EL (cell line): ENCODE measurements at places on chromosomes 2 and 18.
A peak's percentile ranks its signal among the peaks of the same experiment; 100 is the strongest.

- no peak for DNase-seq
These were observed 30.8 kb upstream of the TMEM87B start for GRCh38 chr2:112024231-112024630.

DNA sequence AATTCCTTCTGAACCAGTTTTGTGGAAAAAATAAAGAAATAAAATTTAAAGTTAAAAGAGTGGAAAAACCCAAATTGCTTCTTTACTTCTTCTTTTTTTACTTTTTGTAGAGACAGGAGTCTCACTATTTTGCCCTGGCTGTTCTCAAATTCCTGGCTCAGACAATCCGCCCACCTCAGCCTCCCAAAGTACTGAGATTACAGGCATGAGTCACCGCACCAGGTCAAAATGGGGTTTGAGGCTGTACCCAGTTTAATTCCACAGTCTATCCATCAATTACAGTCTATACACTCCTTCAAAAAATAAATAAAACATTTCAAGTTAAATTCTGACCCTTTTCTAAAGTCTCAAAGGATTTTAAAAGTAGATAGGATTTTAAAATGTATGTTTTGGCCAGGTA is 120.3 kb downstream of the FAM161A start:
- peak; percentile 12 for DNase-seq

GRCh38 chr2:177551989-177552421 is 159.4 kb downstream of the AGPS start:
- DNase-seq, result peak; percentile 22

DNA sequence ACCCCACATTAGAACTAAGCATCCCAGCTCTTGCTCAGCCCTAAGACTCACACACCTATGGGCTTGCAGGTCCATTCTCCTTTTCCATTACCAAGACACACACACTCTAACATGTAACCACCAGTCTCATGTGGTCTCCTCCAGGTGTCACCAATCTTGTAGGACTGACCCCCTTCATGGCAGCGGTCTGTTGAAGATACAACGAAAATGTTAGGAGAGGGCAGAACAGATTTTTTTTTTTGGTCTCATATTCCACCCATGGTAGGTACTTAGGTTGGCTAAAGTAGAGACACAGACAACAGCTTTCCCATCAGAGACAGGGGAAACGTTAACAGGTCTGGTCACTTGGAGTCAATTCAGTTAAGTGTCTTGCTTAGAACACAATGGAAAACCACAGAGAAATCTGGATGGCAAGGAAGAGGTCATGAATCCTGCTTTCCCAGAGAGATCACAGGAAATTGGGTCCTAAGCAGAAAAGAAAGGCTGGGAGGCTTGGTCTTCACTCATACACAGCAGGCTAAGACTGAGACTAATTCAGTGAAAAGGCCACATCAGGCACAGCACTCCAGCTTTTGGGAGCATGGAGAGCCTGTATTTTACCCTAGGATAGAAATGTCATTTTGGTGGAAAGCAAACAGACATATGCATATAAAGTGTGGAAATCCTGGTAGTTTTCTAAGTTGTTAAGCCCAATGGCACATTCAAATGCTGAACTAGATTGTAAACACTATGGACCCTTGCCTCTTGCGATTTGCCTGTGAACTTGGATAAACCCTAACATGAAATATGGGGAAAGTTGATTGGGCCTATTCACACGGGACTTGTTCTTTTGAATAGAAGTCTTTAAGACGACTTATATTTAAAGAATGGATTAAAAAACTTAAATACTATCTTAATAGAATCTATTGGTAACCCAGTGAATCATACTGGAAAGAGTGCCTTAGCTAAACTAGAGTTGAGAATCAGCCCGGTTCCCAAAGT is 3.8 kb downstream of the FN1 start:
- DNase-seq, result peak; percentile 34

DNA sequence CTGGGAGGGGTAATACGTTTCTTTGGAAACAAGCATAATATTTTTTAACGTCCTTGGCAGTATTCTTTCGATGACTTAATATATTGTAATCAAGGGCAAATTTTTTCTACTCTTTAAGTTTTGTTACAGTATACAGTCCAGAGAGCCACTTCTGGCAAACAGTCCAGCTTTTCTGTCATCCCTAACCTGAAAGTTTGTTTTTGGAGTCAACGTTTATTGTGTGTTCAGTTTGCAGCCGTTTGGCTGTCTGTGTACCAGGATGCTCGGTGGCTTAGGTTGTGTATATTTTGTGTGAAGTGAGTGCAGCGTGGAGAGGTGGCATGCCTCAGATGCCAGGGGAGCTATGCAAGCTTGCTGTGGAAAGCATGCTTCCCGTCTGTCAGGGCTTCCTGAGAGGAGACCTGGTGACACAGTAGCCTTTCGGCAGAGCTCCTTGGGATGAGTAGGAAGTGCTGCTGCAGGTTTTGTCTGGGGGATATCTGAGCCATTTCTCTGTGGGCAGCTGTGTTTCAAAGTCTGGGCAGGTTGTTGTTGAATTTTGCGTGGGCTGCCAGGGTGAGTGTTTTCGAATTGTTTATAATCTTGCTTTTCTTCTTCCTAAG is 14.7 kb downstream of the MAP3K20 start:
- DNase-seq, result peak; percentile 77

DNA sequence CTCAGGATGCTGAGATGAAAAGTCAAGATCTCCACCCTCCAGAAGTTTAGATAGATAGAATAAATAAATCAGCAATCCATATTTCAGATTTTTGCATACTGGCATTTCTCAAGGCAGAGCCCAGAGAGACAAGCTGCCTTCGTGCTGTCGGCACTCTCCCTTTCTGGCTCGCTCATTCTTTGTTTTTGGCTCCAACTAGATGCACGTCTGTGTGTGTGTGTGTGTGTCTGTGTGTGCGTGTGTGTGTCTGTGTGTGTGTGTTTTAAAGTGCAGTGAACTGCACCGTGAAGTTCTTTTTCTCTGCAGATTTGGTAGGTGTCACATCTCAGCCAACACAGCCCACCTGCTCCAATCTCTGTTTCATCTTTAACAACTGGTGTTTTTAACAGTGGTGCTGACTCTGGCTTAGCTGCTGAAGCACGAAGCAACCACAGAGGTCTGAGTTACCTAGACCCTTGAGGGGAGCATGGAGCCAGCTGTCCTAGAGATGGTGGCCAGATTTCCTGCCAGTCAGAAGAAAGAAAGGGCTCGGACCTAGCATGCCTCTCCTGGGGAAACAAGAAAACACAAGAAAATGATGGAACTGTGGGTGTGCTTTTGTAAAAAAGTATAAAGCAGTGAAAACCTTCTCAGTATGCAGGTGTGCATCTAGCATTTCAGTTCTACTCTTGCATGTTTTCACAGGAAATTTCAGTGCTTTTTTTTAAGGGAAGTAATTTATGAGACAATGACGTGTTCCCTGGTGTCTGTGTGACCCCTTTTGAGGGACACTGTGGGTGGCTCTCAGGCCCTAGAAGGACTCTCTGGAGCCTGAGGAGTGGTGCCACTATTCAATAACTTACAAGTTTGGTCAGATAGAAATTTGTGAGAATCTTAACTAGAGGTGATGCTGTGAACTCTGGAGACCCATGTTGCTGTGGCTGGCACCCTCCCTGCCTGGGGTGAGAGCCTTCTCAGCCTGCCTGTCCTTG is 364.3 kb downstream of the RNF144A start:
- DNase-seq, result no peak

- DNase-seq, result peak; percentile 90
These were observed 24.9 kb upstream of the YWHAQ start for GRCh38 chr2:9655441-9656269.

DNA sequence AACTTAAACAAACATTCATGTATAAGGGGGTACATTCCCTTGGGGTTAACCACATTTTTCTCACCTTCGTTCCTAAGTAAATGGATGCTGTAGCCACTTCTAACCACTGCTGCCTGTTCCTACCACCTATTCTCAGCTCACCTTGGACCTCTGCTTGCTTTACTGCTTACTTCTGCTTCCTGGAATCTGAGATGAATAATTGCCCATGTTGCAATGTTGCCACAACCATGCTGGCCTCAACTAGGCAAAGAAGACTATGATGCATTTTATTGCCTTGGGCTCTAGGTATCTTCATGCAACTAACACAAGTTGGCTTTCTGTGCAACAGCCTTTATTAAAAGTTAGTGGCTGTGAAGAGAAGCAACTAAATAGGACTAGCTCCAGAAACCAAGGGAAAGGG is 106.3 kb upstream of the TCF4 start:
- DNase-seq, result no peak

- DNase-seq, result peak; percentile 14
These were observed 35.9 kb downstream of the PTGR3 start for GRCh38 chr18:75173125-75173432.

- peak; percentile 69 for DNase-seq
These were observed 97.3 kb downstream of the FMNL2 start for GRCh38 chr2:152432206-152432653.

GRCh38 chr2:201261471-201261870 is 1.1 kb downstream of the CASP8 start:
- DNase-seq, result no peak

- peak; percentile 19 for DNase-seq
These were observed 682 bp upstream of the LNPK start for GRCh38 chr2:176002688-176003210.

DNA sequence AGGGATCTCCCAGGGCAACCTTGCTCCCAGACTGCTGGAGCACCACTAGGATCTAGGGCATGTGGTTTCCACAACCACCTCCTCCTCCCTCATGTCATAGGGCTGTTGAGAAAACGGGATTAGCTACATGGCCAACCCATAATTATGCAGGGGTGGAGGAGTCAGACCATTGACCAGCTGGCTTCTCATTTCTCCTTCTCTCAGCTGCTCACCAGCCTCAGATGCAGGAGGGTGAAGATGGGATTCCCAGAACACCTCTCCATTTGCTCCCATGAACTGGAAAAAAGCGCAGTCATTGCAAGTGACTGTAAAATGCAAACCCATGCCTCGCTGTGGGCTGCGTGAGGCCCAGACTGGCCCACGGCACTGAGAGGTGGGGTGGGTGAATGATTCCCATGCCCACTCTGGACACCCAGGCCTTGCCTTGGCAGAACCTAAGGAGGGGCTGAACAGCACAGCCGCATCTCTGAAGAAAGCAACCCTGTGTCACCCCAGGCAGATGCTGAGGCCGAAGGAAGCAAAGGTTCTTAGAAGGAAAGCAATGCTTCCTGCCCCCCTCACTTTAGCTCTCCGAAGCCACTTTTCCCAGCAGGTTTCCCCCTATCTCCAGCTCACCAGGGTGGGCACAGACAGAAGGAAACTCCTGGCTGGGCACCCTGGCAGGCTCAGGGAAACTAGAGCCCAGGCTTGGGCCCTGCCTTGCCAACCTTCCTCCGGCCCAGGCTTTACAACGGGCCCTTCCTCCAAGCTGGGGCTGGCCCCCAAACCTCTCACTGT is 69.6 kb upstream of the RTN4 start:
- no peak for DNase-seq

DNA sequence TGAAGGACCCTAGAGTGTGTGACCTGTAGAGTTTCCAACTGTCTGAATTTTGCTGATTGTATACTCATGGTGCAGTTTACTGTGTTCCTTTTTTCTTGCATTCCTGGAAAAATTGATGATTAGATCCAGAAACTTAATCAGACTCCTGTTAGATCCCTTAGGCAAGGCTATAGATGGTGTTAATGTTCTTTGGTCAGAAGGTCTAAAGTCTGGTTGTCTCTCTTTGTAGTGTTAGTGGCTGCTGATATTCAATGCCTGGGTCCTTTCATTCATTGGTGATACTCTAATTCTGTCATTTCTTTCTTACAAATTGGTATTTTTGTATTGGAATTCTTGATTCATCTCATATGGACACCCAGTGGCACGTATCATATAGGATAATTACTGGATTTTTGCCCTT is 6.3 kb downstream of the CCNT2 start:
- no peak for DNase-seq

- DNase-seq, result peak; percentile 1
These were observed 163.4 kb downstream of the TMEM163 start for GRCh38 chr2:134555411-134555810.

DNA sequence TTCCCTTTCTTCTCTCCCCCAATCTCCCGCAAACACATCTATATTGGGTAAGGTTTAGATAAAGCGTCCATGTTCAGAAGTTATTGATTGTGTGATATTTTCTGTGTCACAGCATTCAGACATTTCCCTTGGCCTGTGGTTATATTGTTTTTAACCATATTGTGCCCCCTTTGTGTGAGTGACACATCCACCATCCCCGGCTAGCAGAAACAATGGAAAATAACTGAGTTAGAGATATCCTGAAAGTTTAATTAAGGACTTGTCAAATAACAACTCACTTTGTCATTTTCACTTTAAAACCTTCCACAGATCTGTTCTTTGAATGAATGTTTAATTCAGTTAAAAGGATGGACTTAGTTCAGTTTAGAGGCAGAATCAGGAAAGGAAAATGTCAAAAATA is 151.0 kb downstream of the KCNJ3 start:
- no peak for DNase-seq

DNA sequence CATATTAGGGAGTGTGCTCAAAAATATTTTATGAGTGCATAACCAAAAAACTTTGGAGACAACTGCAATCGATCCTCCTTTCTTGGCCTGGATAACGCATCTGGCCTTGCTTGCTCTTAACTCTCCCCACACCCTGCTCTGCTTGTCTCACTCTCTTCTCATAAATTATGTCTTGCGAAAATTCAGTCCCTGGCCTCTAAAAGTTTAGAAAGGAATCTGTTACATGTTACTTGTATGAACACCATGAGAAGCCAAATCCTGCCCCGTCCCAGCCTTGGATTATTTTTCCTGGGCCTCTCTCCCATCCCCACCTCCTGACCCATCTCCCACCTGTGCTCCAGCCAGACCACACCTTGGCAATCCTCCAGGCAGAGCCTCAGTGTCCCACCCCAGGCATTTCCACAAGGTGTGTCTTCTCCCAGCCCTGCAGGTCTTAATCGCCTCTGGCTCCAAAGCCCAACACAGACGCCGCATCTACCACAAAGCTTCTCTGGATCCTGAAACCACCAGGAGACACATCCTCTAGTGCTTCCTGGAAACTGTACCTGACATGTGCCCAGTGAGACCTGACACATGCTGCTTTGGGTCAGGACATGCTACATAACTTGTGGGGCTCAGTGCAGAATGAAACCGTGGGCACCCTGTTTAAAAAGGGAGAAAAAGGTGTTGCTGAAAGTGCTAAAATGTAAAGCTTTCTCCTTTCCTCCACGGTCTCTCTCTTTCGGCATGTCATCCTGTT is 99.6 kb upstream of the ST3GAL5 start:
- no peak for DNase-seq

GRCh38 chr2:7017671-7018281 is 100.6 kb downstream of the RNF144A start:
- no peak for DNase-seq

DNA sequence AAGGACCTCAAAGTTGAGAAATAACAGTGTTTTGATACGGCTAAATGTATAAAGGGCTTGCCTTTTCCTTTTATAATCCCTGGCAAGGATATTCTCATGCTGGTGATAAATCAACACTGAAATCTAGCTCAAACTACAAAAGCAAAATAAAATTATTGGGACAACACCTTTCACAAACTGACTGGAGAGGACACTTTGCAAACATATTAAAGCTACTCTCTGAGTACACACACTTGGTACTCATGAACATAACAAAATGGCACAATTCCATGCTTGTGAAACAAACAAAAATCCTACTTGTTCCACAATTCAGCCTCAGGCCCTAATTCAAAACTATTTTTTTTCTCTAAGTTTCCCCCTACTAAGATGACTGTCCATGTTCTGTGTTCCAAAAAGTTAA is 305.8 kb downstream of the ETAA1 start:
- no peak for DNase-seq
